ENCODE measurements at places on chromosomes 2 and 18.

DNA sequence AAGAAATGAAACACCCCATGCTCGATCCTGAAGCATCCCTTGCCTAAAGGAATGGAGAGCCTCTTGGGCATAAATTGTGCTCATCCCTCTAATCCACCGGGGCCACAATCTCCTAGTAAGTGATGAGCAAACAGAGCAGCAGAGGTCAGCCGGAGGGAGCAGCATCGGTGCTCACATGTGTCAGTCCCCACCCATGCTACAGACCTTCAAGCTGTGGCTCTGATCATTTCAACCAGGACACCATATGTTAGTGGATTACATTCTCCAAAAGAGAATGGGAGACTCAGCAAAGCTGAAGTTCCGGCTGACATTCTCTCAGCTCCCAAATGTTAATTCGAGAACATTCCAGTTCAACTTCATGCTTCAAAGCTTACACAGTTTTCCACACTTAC is 75.6 kb downstream of the AAK1 start:
- DNase-seq, result no peak

- DNase-seq, result no peak
Measured at GRCh38 chr2:151344906-151345305, 12.5 kb upstream of the TNFAIP6 start.

DNA sequence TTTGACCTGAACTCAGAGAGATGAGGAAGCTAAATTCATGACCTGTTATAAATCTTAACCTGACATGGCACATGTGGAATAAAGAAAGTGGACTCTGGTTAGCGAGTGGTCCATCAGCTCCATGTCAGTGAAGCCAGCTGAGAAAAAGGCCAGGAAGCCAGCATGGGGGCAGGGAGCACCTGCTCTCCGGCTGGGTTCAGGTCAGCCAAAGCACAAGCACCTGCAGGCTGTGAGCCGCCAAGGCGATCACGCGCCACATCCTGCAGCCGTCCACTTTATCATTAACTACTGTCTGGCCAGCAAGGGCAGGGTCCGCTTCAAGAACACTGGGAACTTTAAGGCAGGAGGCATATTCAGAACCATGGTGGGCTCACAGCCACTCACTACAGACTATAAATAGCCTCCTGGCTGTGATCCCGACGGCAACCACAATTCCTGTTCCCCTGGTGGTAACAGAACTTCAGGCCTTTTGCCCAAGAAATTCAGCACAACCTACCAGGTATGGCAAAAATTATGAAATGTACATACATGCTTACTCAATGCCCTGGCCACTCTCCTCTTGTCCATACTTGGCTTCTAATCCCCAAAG is 35.5 kb downstream of the ACVR1 start:
- no peak for DNase-seq

DNA sequence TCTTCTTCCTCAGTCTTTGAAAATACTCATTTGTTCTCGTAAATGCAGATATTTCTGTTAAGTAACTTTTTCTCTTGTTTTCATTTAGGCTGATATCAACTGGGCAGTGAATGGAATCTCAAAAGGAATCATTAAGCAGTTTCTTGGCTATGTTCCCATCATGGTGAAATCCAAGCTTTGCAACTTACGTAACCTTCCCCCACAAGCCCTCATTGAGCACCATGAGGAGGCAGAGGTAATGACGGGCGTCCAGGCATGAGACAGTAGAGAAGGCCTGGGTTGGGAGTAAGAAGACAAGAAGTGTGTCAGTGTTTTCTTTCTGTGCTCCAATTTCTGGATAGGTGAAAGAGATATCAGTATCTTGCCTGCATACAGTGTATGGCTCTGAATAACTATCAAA is 5.1 kb downstream of the POLR1B start:
- DNase-seq, result no peak

DNA sequence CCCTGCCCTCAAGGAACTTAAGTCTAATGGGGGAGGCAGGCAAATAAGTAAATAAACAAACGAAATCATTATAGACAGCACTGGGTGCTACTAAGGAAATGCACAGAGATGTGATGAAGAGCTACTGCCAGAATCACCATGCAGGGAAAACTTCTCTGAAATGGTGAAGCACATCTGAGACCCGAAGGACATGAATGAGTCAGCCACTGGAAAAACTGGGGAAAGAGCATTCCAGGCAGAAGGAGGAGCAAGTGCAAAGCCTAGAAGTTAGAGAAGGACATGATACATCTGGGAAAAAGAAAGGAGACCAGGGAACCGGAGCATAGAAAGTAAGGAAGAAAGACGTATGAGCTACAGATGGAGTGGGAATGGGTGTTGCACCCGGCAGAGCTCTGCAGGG is 56.8 kb downstream of the TGFA start:
- no peak for DNase-seq

GRCh38 chr18:12061685-12062084 is 32.0 kb upstream of the ANKRD62 start:
- DNase-seq, result no peak

GRCh38 chr2:191931329-191931728 is 84.4 kb upstream of the CAVIN2 start:
- no peak for DNase-seq

DNA sequence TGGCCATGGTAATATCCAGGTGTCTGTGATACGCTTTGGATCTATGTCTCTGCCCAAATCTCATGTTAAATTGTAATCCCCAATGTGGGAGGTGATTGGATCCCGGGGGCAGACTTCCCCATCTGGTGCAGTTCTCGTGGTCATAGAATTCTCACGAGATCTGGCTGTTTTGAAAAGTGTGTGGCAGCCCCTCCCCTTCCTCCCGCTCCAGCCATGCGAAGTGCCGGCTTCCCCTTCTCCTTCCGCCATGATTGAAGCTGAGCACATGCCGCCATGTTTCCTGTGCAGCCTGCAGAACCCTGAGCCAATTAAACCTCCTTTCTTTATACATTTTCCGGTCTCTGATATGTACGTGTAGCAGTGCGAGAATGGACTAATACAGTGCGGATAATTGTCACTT is 42.5 kb downstream of the GPC1 start:
- DNase-seq, result no peak

GRCh38 chr2:60317844-60318243 is 235.6 kb downstream of the BCL11A start:
- no peak for DNase-seq

- no peak for DNase-seq
Measured at GRCh38 chr2:97718942-97719341, 5.6 kb downstream of the ZAP70 start.

- DNase-seq, result no peak
Measured at GRCh38 chr18:31104444-31104843, 2.2 kb upstream of the DSC2 start.

DNA sequence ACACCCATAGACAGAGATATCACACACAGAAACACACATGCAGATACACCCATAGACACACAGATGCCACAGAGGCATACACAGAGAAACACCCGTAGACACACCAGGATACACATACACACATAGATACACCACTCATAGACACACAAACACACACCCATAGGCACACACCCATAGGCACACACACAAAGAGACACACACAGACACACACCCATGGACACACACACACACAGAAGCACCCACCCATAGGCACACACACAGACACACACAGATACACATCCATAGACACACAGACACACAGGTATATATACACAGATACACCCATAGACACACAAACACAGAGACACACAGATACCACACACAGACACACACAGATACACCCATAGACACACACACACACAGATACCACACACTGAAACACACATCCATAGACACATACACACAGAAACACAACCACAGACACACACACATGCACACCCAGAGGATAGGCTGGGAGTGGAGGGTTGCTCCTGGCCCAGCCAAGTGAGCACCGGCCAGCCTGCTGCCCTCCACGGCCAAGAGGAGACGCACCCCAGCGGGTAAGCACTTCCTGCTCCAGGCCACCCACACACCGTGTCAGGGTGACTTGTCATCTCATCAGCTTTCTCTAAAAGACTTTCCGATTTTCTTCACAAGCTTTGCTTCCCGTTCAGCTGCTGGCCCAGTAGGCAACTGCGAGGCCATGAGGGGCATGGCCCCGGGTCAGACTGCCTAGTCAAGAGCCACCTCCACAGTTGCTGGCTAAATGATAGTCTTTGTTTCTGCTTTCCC is 14.1 kb upstream of the CNNM3 start:
- DNase-seq, result no peak

GRCh38 chr2:230582851-230583283 is 129.8 kb upstream of the CAB39 start:
- DNase-seq, result no peak

GRCh38 chr2:154713675-154714074 is 15.2 kb downstream of the KCNJ3 start:
- DNase-seq, result no peak

DNA sequence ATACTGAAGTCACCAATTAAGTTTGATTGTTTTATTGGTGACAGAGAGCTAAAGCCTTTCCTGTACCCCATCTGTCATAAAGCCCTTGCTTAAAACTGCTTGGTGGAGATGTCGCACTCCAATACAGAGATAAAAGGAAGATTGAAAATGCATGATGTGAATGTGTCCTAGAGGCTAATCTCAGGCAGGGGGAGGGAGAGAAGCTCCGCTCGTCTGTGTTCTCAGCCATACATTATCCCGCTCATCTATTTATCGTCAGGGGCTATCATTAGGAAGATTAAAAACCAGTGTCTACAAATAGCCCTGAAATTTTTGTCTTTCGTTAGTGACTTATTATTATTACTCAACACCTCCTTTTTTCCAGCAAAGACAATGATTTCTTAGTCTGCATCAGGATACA is 110.3 kb downstream of the CMPK2 start:
- no peak for DNase-seq

DNA sequence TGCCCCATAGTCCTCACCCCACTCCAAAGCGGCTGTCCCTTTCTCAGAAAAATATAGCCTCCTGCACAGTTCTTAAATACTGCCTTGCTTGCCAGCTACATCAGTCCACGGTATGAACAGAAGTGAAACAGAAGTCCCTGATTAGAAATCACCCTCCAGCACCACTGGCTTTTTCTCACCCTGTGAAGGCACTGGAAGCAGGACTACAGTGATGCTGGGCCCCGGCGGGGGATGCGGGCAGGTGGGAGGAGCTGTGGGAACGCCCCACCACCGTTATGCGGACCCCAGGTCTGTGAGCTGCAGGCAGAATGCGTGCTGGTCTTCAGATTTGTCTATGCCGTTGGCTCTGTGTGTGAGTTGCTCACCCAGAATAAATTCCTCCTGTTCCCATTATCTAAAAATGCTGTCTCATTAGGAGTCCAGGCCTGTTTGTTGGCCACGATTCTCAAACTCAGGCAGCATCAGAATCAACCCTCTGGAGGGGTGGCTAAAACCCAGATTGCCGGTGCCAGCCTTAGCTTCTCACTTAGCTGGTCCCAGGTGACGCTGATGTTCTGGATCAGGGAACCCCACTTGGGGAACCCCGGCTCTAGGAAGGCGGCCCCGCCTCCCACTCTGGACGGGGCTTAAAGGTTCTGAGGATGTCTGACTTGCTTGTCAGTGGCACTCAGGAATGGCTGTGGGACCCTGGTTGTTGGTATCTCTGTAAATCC is 224.8 kb upstream of the PXDN start:
- DNase-seq, result no peak

- DNase-seq, result no peak
Measured at GRCh38 chr2:237473878-237474441, 13.1 kb upstream of the MLPH start.

Data from activated naive CD4-positive, alpha-beta T cell (primary cell).